ENCODE measurements at places on chromosomes 3 and 15.

- DNase-seq: no peak
Observed at GRCh38 chr3:16364323-16364722, 99.3 kb downstream of the OXNAD1 start.

GRCh38 chr15:58139276-58139988, 1.3 kb downstream of the AQP9 start:
- DNase-seq: no peak

DNA sequence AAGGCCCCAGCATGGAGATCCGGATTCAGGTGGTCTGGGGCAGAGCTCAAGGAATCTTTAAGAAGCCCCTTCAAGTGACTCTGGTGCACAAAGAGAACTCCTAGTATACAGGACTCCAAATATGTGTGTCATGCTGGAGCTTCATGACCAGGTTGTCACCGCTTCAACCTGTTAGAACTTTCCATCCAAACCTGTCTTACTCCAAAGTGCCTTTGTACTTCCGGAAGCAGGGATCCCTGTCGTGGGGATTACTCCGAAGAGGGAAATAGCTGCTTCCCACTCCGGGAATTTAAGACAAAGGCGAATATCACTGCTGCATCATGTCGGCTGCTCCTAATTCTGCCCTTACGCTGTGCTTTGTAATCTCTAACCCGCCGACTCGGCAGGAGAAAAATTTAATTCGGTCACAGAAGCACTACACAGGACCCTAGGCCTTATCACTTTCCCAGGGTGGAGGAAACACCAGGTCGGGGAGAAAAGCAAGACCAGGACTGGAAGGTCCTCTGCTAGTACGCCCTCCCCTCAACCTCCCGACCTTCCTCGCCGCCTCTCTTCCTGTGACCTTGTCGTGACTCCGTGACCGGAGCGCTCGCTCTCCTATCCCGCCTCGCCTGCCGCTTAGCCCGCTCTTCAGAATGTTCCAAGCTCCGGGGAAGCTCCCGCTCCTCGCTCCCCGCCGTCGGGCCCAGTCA, 730 bp downstream of the HIGD1A start:
- peak; percentile 31 for DNase-seq

DNA sequence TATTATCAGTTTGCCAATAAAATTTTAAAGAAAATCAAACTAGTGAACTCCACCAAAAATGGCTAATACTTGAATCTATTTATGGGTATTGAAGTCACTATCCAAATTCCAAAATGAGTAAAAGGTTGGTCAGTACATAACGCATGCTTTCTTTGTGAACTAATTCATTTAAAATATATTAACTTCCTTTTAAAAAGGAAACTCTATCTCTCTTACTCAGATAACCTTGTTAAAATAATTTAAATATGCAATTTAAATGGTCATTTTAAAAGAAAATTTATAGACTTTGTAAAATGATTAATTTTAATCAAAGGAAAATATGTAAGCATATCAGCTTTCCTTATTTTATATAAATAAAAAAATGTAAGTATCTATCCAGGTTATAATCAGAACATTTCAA, 419.4 kb upstream of the ZNF385D start:
- no peak for DNase-seq

- peak; percentile 72 for DNase-seq
Observed at GRCh38 chr15:75647370-75648155, at the start of gene SNX33. TSS of gene SNX33 (plus strand) at chr15:75647912. CDS start at chr15:75649103, 1,191 bp downstream.
